ENCODE measurements at places on chromosomes 3 and 15.

DNA sequence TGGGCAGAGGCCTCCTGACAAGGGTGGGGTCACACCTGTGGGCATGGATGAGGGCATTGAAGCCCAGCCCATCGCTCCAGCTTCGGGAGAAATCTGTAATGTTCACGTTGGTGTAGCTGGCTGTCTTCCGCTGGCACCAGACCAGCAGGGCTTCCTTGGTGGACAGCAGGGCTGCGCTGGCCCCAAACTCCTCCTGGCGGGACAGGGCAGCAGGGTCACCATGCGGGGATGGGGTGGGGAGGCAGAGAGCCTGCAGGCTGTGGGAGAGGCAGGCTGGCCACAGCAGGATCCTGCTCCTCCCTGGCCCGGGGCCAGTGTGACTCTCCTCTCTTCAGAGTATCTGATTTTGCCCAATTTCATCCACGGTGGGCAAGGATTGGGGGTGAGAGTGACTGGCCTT, 6.0 kb downstream of the SPTBN5 start:
- DNase-seq, result no peak

DNA sequence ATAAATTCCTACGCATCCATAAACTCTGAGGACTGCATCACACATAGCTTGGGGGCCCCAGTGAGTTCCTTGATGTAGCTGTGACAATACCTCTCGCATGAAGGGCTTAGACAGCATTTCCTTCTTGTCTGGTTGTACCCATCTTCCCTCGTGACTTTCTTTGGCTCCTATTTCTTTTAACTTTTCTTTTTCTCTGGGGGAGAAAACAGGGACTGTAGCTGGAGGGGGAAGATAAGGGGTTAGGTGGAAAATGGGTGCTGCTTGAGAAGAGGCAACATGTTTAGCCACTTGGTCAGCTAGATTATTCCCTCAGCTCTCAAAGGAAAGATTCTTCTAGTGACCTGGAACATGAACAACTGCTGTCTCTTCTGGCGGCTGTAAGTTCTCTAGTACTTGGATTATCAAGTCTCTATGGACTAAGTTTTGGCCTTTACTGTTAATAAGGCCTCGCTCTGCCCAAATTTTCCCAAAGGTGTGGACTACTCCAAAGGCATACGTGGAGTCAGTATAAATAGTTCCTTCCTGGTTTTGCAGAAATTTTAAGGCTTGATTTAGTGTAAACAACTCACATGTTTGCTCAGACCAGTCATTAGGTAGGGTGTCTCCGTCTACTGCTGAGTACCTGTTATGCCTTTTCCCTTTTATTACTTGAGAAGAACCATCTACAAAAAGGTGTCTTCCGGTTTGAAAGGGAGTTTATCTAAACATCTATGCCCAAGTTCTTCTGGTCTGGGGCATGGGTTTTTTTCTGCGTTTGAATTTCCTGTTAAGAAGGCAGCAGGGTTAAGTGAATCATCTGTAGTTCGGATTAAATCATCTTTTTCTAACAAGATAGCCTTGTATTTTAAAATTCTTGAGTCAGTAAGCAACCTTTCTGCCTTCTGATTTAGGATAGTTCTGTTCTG, 21.0 kb upstream of the ATG7 start:
- no peak for DNase-seq

DNA sequence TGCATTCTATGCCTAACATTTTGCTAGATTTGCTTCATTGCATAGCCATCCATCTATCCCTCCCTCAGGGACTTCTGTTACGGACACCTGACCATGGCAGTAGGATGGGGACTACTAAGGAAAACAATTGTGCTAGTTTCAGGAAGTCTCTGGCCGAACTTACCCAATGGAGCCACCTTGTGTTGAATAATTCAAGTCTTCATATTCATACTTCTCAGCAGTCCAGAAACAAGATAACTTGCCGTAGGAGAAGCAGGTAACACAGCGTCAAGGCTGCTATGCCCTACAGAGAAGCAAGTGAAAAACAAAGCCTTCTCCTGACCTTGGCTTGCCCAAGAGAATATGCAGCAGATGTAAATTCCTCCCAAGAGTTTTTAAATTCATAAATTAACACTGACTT, 685.3 kb downstream of the GRM7 start:
- DNase-seq, result peak; percentile 25

DNA sequence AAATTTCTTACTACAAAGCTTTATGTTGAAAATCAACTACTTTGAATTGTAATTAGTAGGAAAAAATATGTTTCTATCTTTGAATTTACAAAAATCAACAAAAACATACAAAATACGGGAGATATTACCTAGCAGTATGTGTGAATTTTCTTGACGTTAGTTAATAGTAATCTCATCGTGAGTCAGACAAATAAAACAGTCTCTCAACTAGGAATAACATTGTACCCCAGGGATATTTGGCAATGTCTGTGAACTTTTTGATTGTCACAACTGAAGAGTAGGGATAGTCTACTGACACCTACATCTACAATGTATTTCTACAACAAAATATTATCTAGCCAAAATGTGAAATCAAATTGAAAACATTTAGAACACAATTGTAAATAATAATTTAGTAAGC, 250.3 kb downstream of the POLQ start:
- DNase-seq, result no peak

- no peak for DNase-seq
These were observed 19.0 kb downstream of the THBS1 start for GRCh38 chr15:39599871-39600270.
